Hematopoietic multipotent progenitor cell treated with erythropoietin and hydrocortisone succinate and interleukin-3 and kit ligand, for 17 days (in vitro differentiated cells): ENCODE measurements at places on chromosomes 4 and X.

GRCh38 chrX:150337536-150337935 is 25.6 kb upstream of the MAMLD1 start:
- no peak for DNase-seq

DNA sequence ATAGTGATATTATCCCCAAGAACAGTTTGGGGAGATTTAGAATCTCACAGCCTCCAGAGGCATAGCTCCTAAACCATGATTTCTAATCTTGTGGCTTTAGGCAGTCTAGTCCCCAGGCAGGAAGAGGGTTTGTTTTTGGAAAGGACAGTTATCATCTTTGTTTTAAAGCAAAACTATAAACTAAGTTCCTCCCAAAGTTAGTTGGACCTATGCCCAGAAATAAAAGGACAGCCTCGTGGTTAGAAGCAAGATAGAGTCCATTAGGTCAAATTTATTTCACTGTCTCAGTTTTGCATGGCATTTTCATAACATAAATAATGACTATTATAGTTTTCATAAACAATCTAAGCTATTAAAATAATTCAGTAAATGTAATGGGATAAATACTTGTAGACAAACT is 120.5 kb downstream of the MAGEC2 start:
- no peak for DNase-seq

DNA sequence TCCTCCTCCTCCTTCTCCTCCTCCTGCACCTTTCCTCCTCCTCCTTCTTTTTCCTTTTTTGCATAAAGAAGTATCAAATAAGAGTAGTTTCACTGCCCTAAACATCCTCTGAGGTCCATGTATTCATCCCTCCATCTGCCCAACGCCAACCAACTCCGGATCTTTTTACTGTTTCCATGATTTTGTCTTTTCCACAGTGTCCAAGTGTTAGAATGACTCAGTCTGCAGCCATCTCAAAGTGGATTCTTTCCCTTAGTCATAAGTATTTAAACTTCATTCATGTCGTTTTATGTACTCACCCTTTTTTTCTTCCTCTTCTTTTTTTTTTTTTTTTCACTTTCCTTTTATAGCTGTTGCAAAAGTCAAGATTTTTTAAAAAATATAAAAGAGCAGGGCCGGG is 12.9 kb downstream of the CSF2RA start:
- no peak for DNase-seq

DNA sequence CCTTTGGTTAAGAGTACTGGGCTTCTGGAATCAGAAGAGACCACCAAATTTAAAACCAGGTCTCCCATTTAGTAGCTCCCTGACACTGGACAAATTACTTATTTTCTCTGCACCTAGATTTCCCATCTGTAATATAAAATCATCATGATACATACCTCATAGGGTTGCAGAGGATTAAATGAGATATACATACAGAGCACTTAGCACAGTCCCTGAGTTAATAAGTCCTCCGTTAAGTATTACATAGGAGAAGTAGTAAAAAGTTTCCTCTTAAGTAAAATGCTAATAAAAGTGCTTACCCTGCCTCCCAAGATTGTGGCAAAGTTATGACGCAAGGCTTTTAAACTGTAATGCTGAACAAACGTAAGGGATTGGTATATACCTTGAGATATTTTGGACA is 539 bp upstream of the CHIC1 start:
- DNase-seq, result peak; percentile 2

DNA sequence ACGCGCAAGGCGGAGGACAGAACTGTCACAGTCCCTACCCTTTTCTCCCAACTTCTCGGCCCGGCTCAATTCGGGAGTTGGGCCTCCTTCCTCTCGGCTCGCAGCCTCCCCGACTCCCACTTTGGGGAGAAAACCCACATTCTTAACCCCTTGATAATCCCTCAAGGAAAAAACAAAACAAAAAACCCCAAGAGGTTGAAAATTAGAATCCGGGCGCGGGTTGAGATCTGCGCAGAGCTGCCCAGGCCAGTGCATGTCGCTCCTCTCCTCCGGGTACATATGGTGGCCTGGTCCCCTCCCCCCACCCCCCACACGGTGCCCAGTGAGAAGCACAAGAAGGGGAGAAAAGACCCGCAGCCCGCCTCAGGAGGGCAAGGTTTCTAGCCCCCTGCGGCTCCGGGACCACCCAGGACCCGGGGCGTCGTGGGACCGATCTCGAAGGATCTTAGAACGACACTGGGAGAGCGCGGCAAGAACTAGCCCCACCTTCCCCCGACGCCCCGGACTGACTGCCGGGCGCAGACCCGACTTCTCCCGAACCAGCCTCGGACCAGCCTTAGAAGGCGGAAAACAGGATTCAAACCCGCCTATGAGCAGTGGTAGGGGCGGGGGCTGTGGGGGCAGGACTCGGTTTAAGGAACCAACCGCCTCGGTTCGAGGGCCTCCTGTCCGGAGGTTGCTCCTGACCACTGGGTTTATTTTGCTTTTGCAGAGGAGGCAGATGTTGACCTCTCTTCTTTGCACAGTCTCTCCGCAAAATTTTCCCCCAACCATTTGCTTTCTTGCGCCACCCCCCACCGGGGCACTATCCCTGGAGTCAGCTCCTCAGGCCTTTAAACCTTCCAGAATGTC is 2.5 kb upstream of the PDGFRA start:
- no peak for DNase-seq

- no peak for DNase-seq
Measured at GRCh38 chrX:151792505-151792904, 58.0 kb downstream of the CNGA2 start.

DNA sequence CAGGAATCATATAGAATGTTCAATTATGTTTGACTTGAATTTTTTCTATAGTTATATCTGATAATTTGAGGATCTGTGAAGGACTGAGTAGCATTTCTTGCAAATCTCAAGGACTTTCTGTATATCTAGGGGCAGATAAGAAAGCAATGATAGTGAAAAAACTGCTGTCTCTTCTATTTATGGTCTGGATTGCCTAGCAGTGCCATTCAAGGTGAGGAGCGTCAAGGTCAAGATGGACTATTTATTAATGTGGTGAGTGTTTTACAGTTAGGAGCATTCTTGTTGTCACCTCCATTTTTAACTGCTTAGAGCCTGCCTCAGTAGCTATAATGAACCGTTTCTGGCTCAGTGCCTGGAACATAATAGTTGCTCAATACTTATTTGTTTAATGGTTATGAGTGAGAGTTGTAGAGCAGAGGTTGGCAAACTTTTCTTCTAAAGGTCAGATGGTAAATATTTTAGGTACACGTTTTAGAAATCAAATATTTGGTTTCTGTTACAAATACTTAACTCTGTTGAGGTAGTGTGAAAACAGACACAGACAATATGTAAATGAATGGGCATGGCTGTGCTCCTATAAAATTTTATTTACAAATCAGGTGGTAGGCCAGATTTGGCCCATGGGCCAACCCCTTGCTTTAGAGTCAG is 523.2 kb upstream of the IGFBP7 start:
- DNase-seq, result no peak

DNA sequence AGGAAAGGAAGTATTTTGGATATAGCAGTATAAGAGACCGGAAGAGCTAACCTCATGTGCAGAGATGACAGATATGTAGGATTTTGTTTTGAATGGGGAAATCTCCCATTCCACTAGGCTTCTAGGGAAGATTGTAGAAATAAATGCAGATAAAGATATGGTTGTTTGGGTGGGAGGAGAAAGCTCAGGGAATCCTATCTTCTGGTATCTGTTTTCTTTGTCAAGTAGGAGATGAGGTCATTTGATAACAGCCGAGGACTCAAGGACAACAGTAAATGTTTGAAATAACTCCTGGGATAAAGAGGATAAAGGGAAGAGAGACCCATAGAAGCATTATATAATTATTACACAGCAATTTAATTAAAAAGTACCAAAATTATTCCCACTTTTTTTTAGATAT is 24.7 kb upstream of the ZMAT1 start:
- DNase-seq, result no peak

GRCh38 chr4:163332526-163333406 is at the start of gene NPY1R:
NPY1R (minus strand) TSS chr4:163332596; CDS start chr4:163326554, 6,042 bp downstream.
- no peak for DNase-seq

DNA sequence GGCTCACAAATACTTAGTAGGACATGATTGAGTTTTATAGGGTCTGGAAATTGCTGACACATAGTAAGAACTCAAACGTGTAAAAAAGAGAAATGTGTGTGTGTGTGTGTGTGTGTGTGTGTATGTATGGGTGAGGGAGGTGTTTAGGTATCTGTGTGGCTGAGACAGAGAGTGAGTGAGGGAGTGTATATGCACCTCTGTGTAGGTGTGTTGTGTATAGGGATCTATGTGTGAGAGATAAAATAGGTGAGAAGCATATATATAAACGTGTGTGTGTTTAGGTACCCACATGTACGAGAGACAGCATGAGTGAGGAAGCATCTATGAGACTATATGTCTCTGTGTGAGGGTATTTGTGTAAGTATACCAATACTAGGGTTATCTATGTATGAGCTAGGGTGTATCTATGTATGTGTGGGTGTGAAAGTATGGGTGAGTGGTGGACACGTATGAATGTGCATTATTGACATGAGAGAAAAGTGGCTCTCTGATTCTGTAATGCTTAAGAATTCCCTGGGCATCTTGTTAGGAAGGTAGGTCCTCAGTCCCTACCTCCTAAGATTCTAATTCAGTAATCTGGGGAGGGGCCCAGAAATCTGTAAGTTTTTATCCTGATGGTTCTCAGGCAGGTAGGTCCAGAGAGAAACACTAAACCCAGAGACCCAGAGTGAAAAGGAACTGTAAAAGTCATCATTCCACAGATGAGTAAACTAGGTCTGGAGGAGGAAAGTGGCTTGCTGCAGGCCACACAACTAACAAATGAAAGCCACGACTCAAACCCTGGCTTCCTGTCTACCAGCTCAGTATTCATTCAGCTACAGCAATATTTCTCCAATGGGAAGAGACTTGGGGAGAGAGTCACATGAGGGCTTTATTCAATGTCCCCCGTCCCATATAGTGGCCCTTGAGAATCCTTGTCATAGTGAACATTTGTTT is 237.0 kb downstream of the IDS start:
- DNase-seq, result no peak

- peak; percentile 59 for DNase-seq
Measured at GRCh38 chr4:18020671-18021469, 685 bp downstream of the LCORL start.

GRCh38 chrX:143634663-143635455 is 1.0 kb downstream of the SLITRK4 start:
- DNase-seq, result no peak

DNA sequence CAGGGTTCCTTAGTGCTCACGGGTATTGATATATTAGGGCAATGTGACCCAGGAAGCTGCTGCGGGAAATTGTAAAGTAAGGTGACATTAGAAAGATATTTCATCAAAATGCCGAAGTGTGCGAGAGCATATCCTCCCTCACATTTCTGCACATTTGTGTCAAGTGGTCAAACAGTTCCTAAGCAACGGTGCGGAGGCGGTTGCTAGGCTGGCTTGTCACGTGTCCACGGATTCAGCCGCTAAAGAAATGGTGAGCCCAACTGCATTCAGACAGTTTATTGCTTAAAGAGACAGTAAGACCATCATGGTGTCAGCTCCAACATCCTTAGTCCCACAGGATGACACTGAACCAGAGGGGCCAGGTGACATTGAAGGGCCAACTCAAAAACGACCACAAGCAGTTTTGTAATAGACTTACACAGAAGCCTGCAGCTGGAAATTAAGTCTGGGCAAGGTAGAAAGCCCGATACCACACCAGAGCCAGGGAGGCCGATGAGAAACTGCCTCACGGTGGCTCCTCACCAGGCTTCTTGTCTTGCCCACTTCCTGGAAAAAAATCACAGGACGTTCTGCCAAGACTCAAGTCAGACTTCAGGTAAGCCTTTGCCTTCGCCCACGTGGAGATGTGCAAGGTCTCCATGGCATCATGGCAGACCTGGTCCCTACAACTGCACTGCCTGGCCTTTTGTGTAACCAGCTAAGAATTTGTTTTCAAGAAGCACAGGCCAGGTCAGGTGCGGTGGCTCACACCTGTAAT is 50.4 kb downstream of the USP11 start:
- no peak for DNase-seq

DNA sequence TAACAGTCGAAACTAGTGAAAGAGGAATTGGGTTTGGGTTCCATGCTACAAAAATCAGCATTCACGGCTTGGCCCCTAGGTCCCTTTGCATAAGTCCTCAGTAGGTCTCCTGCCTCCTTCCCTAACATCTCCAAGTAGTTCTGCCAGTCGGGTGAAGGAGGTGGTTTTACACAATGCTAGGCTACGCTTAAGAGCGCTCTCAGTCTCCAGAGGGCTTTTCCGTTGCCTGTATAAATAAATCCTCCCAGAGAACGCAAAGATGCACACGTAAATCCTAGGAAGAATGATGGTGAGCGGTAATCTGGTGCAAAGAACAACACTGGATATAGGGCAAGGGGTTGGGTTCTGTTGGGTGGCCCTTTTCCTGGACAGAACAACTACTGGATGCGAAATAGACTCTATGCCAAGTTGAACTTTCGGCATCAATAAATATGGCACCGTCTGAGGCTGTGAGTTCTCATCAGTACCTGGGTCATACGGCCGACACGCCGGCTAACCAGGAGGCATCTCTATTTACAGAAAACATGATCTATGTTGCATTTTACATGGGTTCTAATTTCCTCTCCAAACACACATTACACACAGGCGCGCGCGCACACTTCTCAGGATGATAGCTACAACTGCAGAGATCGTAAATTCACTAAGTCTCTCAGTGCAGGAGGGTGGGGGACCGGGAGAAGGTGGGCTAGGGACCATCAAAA is 1.3 kb downstream of the CAMK2D start:
- no peak for DNase-seq

DNA sequence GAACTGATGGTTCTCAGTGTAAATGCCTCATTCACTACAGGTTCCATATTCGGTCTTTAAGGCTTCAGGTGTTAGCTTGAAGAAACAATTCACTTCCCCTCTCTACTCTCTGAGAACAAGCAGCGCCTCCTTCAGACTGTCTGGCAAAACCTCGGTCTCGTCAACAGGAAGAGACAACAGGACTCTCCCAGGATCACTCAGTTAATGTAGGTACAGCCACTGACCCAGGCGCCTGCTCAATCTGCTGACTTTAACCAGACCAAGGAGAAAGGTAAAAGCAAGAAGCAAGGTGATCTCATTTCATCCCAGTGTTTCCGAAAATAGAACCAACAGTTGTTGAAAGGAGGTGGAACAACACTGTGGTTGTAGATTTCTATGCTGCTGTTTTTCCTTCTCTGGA is 102.2 kb downstream of the SLC2A9 start:
- DNase-seq, result no peak

GRCh38 chr4:153409924-153410501 is 56.1 kb upstream of the TMEM131L start:
- no peak for DNase-seq

DNA sequence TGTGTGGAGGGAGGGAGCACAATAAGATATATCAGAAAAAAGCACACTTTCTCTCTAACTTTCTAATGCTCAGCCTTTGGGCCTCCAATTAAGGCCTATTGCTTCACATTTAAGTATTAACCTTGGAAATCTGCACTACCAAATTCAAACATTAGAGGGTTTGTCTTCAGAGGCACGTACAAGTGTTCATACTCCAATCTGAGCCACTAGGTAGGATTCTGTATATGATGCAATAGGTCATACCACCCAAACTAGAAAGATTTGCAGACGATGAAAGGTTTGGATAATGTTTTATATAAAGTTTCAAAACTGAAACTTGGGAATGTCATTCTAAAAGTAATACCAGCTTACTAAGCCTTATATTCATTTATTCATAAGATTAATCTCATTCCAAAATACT is 106.4 kb downstream of the MID1 start:
- no peak for DNase-seq

GRCh38 chr4:183398298-183399125 is 45.9 kb upstream of the CDKN2AIP start:
- DNase-seq, result peak; percentile 36

GRCh38 chr4:7074426-7074825 is 6.6 kb upstream of the GRPEL1 start:
- DNase-seq, result no peak
